ENCODE measurements at places on chromosomes 7 and 10.
A peak's percentile ranks its signal among the peaks of the same experiment; 100 is the strongest.

- DNase-seq, result no peak
These were observed 96.8 kb downstream of the COL28A1 start for GRCh38 chr7:7438851-7439250.

DNA sequence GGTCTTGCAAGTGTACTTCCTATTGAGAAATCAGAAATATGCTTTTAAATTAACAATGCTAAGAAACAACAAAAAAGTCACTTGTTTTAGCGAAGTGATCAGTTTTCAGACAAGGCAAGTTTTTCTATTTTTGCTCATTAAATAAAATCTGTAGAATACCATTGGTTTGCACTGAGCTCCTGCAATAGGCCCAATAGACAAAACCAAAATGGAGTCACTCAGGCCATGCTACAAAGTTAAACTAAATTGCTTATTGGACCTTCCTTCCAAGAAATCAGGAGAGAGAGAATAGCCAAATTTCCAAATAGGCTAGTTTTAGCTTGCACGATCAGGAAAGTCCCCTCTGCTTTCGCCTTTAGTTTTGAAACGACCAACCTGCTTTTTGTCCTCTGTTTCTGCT lies 73.4 kb upstream of the SLC13A1 start:
- no peak for DNase-seq

DNA sequence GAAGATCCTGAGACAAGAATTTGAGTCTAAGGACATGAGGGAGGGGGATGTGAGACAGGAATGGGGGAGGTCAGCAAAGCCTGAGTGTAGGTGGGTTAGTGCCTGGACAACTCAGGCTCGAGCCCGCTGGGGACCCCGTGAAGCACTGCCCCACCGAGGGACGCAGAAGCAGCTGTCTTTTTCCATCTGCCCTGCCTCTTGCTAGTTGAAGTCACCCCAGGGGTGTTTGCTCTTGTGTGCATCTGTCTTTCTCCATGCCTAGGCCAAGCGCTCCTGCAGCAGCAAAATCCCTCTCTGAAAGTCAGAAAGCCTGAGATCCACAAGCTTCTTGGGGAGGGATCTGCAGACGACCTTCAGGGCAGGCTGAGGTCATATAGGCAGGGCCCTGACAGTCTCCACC lies 79.0 kb upstream of the CELF2 start:
- no peak for DNase-seq

GRCh38 chr7:7971308-7972040 lies 2.9 kb downstream of the GLCCI1 start:
- no peak for DNase-seq

DNA sequence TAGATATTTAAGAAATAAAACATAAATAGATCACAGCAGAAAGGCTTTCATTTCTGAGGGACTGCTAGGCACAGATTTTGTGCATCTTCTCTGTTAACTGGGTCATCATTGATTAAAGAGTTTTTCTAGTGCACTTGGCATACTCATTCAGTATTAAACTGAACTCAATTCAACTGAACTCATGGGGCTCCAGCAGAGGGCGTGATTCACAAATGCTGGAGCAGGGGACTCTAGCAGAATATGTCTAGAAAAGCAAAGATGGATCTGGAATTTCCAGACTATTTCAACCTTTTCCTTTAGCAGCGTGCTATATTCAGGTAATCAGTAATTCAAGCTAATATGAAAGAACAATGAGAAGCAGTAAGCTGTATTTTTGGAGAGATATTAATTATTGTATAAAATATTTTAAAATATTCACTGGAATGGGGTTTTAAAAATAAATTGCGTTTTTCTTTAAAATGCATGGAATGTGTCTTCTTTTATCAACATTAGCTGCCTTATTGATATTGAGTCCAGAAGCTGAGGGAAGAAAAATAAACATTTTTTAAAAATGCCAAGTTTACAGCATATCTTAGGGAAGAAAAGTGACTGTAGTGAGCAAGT lies 296.8 kb upstream of the CACNA2D1 start:
- peak; percentile 10 for DNase-seq

DNA sequence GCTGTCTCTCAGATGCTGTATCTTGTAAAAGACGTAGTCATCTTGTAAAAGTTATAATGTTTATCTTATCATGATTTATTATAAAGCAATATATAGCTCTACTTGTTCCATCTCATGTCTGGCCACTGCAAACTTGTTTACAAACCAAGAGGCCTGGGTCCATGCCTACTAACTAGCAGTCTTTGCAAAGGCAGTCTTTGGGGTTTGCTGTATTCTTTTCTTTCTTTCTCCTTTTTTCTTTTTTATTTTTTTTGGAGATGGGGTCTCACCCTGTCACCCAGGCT lies 272.6 kb downstream of the GATA3 start:
- DNase-seq, result no peak

- DNase-seq, result no peak
These were observed 14.0 kb upstream of the PCGF5 start for GRCh38 chr10:91206427-91206826.

DNA sequence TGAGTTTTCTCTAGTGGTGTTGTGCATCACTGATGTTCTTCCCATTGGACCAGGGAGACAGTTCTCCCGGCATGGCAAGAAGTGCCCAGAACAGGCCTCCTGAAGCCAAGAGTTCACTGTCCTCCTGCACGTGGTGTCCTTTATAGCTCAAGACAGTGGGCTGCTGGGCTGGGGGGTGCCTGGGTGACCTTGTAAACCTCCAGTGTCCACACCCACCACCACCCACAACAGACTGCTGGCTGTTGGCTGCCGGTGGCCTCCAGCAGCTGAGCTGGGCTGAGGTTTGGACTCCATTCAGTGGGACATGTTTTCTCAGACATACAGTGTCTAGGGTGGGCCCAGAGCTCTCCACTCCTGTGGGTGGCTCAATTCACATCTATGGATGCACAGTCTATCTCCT lies 42.2 kb downstream of the HK1 start:
- no peak for DNase-seq

DNA sequence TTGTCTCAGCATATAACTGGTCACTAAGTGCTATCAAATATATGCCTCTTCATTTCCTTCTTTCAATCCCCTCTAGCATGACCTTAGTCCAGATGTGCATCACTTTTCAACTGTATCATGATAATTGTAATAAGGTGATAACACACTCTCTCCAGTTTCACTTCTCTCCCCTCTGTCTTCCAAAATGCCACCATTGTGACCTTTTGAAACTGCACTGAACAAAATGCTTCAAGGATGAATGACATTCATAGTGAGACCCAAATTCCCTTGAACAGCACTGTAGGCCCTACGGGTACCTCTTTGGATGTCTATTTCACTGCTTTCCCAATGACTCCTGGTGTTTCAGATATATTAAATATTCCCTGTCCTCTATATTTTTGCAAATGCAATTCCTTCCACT lies 224.8 kb downstream of the DNAJB9 start:
- no peak for DNase-seq

GRCh38 chr10:63773962-63774361 lies 252.8 kb downstream of the REEP3 start:
- no peak for DNase-seq

DNA sequence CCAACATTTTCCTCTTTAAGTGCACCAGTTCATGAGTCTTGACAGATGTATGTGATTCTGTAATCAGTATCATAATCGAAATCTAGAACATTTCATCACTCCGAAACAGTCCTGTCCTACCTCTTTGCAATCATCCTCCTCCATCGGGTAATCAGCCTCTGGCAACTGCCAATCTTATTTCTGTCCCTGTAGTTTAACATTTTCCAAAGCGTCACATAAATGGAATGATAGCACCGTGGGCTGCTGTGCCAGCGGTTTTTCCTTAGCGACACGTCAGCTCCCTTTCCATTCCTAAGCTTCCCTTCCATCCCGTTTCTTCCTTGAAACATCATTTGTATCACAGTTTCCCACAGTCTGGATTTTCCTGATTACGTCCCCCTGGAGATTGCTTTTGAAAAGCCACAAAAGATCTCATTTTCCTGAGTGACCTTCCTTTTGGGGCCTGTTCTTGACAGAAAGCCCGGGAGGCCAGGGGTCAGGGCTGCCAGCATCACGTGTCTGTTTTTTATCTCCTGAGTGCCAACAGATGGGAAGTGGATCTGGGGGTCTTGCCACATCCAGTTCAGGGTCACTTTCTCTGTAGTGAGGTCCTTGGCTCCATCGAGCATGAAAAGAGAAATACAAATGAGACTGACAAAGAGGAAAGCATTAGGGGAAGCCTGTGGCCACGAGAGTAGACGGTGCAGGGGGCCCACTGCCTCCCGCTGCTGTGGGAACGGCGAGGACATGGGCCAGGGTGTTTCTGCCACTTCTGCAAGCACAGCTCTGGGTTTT lies 31.6 kb downstream of the TMEM120A start:
- no peak for DNase-seq

DNA sequence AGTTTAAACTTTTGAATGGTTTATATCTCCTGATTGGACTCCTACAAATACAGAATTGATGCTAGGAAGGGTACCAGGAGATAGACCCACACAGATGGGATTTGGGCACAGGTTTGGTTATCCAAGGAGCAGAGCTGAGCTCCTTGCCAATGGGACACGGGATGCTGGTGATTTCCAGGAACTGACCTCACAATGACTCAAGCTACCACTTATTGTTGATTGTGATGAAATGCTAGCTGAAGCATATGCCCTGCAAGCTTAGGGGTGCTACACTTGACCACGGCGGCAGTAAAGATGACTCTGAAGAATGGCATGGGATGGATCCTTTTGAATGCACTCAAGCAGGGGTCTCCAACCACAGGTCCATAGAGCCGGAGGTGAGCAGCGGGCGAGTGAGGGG lies 45.5 kb upstream of the VKORC1L1 start:
- no peak for DNase-seq

GRCh38 chr10:60662917-60663614 lies 115.2 kb upstream of the CDK1 start:
- DNase-seq, result no peak

DNA sequence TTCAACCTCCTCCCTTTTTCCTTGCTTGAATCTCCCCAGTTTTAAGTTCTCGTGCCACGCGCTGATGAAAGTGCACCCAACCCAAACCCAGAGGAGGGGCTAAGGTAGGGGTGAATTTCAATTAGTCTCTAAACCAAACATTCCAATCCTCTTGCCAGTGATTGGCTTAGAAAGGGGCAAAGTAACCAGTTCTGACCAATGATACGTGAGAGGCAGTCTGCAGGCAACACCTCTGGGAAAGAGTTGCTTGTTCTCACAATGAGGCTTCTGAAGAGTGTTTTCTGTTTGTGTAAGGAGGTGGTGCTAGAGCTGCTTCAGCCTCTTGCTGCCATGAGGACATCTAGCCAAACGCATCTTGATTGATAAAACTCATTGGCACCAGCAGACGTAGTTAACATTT lies 21.8 kb downstream of the SLC35G1 start:
- DNase-seq, result no peak

GRCh38 chr10:37146443-37146842 lies 21.0 kb downstream of the ANKRD30A start:
- DNase-seq, result no peak

DNA sequence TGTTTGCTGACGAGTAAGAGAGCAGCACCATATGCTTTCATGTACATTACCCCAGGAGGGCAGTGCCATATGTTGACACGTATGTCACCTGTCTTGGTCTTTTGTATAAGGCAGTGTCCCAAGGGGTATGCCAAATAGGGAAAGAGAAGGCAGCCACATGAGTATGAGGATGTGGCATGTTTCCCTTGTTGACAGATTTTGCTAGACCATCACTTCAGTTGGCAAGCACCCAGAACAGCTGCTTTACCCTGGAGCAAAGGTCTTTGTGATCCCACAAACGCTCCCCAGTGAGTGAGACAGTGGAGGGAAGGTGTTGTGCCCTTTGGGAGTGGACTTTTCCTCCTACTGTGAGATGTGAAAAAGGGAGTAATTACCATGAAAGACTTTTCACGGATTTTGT lies 350.1 kb downstream of the ETV1 start:
- no peak for DNase-seq

Data from activated naive CD8-positive, alpha-beta T cell treated with anti-CD3 and anti-CD28 coated beads for 36 hours (primary cell).